ENCODE measurements at places on chromosomes 16 and 17.

- DNase-seq: no peak
These were observed 257.7 kb upstream of the FOXF1 start for GRCh38 chr16:86252596-86252995.

GRCh38 chr17:351449-351738 lies 1.2 kb downstream of the RPH3AL start:
- no peak for DNase-seq

DNA sequence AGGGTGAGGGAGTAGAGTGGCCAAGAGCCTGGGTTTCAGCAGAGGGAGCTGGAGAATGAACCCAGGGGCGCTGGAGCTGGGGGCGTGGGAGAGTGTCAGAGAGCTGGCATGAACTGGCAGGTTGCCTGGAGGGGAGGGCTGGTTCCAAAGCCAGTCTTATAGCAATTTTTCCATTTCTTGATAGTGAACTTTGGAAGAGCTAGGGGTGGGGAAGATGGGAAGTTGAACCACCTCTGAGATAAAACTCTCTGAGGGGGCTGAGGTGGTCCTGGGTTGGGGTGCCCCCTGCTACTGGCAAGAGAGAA lies 36.9 kb downstream of the ADGRG5 start:
- no peak for DNase-seq

GRCh38 chr16:56193951-56194726 lies 2.9 kb downstream of the GNAO1 start:
- peak; percentile 52 for DNase-seq

DNA sequence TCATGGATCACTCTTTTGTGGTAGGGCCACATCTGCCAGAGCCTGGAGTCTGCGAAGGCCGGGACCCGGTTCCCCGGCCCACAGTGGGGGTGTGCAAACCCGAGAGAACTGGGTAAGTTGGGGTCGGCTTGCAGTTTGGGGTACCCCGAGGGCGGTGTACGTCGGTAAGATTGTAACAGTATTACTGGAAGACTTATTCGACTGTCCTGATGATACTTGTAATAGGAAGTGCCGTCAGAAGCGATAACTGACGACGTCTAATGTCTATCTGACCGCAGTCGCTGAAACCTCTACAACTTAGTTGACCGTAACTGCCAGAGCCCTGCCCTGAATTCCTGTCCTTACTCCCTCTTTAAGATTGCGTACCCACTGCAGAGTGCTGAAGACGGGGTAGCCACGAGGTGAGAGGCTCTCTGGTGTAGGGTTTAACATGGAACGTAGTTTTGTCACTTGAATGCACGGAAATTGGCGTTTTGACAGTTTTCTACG lies 24.0 kb downstream of the TRPV2 start:
- DNase-seq: no peak

DNA sequence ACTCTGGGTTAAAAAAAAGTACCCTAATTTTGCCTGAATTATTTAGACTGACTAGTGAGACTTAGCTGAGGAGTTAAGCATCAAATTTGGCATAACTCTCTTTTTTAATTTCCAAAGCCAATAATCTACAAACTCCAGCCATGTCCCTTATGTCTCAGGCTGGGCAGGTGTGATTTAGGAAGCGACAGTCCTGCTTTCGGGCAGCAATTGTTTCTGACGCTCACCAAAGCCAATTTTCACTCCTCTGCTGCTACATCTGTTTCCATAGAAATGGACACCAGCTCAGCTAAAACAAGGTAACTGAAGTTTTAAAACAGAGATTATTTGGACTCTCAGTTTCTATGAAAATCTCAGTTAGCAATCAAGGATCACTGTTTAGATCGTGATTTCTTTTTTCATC lies 338.7 kb downstream of the ABCC12 start:
- DNase-seq: no peak

All from DMS79 treated with DMSO at 0.1 percent for 48 hours (cell line).